ENCODE measurements at places on chromosomes 12 and 14.

DNA sequence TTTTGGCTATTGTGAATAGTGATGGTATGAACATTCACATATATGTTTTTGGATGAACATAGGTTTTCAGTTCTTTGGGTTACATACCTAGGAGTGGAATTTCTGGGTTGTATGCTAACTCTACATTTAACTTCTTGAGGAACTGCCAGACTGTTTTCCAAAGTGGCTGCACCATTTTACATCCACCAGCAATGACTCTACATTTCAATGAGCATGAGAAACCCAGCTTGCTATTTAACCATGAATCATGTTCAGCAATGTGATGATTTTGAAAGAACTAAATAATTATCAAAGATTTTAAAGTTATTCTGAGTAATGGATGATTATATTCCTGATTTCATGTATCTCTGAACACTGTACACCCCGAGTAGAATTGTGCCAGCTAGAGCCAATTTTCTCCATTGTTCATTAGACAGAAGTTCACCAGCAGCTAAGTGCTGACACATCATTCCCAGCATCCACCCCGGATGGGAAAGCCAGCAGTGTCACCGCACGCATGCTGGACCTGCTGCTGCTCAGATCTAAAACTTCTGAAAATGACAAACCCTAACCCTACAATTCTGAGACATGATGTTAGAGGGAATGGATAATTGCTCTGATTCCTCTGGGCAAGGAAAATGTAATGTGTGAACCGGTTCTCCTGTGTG is 13.3 kb upstream of the ANAPC5 start:
- DNase-seq: no peak

- no peak for DNase-seq
Measured at GRCh38 chr14:35240231-35240630, 52.0 kb upstream of the PSMA6 start.

GRCh38 chr12:105955976-105956375 is 182.8 kb downstream of the NUAK1 start:
- no peak for DNase-seq

GRCh38 chr14:51621654-51622053 is 30.1 kb upstream of the FRMD6 start:
- DNase-seq: no peak

DNA sequence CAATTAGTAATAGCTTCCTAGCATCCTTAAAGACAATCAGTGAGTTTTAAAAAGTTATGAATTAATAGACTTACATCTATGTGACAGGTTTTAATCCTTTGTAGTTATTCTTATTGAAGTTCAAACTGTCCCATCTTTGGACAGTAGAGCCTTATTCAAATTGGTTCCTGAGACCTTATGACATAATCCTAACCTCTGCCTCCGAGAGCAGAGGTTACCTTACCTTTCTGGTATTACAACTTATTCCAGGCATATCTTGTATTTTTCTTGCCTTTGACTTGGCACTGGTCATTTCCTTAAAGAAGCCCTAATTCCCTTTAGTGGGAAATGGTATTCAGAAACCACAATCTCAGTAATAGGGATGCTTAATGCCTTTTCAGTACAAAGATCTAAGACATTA is 21.8 kb downstream of the BTBD7 start:
- DNase-seq: no peak

- DNase-seq: peak; percentile 22
Measured at GRCh38 chr12:93156086-93156716, 221.5 kb upstream of the NUDT4 start.

- no peak for DNase-seq
Measured at GRCh38 chr14:101193845-101194372, 290.4 kb upstream of the RTL1 start.

DNA sequence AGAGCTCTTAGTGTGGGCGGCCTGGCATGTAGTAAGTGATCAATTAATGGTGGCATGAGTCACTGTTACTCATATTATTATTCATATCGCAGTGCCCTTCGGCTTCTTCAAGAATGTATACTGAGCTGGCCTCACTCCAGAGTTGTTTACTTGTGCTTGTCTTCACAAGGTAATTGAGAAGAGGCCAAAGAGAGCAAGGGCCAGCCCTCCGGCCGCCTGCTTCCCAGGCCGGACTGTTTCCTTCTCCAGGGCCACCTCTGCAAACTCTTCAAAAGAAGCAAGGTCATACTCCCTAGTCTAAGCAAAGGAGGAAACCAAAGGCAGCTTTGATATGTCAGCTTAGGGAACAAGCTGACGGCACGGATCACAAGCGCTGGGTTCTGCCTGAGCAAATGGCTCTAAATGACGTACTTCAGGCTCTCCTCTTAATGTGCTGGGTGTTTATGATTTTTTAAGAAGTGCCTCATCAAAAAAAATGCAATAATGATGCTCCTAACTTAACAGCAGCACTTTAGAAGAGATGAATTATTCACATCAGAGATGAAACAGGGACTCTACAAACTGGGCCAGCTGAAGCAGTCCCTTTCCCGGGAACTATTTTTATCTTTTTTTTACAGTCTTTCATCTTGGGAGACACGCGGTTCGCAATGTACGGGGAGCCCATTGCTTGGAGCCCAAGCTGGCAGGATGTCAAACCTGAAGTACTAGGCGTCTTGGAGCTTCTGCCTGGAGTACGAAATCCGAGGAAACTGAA is 65.6 kb upstream of the DLK1 start:
- no peak for DNase-seq

DNA sequence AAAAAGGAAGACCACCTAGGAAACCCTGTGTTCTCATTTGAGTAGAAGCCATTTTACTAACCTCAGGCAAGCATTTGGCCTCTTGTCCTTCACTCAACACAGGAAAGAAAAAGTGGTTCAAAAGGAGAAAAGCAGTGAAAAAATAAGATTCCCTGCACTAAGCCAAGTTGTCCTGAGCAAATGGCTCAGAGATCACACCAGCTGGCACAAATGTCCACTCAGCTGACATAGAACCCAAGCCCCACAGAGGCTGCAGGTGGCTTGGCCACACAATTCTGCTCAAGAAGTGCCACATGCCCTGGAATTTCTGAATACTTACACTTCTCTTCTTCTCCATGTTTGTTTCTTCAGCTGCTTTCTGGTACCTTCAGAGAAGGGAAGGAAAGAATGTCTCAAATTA is 52.0 kb downstream of the LIMA1 start:
- no peak for DNase-seq

DNA sequence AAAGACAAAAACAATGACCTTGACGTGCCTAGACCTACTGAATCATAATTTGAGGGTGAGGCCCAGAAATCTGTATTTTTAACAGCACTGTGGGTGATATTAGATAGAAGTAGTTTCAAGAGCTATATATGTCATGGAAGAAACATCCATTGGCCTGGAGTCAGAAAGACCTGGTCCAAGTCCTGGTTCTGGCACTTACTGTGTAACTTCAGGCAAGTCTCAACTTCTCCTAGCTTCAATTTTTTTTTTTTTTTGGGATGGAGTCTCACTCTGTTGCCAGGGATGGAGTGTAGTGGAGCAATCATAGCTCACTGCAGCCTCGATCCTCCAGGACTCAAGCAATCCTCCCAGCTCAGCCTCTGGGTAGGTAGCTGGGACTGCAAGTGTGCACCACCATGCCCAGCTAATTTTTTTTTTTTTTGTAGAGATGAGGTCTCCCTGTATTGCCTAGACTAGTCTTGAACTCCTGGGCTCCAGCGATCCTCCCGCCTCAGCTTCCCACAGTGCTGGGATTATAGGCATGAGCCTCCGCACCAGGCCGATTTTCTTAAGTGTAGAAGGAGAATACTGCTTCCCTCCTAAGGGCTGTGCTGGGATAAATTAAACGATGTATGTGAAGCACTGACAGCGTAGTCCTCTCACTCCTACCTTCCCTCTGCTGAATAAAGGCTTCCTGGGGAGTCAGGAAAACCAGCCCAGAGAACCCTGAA is 14.3 kb upstream of the GPX2 start:
- DNase-seq: no peak

- DNase-seq: no peak
Measured at GRCh38 chr12:25056486-25057130, 107.7 kb upstream of the BCAT1 start.

GRCh38 chr12:62642486-62642885 is 175.9 kb downstream of the MON2 start:
- DNase-seq: no peak

DNA sequence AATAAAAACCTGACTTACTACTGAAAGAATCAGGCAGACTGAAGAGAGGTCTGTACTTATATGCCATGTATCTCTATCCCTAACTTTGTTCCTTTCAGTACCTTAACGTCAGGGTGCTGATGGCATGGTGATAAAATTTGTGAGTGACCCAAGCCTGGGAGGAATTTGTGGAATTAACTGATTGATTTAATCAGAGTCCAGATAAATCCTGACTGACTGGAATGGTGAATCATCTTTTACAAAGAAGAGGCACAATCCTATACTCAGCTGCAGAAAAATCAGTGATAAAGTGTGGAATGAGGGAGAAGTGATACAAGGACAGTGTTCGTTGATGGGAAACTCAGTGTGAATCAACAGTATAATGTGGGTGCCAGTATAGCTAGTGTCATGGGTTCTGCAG is 3.7 kb downstream of the TDG start:
- no peak for DNase-seq

DNA sequence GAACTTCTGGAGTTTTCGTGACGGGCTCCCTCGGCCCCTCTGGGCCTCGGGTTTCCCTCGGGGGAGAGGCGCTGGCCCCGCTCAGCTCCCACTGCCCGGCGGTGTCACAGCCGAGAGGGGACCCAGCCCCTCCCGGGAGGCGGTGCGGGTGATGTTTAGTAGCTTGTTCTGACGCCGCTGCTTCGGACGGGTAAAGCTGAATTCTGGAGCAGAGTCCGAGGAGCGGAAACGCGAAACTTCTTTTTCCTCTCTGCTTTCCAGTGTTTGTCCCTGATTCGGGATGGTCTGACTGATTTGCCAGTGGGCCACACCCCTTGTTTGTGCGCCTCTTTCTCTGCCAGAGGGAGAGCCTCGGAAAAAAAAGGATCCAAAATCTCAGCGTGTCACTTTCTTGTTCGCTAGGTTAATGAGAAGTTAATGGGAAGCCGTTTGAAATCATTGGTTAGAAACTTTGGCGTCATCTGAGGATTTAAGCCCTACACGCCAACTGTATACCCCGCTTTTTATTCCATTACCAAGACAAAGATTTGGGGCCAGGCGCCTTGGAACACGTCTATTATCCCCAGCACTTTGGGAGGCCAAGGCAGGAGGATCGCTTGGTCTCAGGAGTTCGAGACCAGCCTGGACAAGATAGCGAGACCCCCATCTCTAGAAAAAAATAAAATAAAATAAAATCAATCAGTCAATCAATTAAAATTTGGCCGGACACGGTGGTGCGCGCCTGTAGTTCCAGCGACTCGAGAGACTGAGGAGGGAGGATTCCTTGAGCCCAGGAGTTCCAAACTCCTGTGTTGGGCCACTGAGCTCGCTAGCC is 756 bp downstream of the TULP3 start:
- DNase-seq: peak; percentile 53

- DNase-seq: peak; percentile 3
Measured at GRCh38 chr12:20588042-20588441, 107.1 kb upstream of the SLCO1C1 start.

GRCh38 chr12:583251-583869 is 79.9 kb downstream of the NINJ2 start:
- no peak for DNase-seq

DNA sequence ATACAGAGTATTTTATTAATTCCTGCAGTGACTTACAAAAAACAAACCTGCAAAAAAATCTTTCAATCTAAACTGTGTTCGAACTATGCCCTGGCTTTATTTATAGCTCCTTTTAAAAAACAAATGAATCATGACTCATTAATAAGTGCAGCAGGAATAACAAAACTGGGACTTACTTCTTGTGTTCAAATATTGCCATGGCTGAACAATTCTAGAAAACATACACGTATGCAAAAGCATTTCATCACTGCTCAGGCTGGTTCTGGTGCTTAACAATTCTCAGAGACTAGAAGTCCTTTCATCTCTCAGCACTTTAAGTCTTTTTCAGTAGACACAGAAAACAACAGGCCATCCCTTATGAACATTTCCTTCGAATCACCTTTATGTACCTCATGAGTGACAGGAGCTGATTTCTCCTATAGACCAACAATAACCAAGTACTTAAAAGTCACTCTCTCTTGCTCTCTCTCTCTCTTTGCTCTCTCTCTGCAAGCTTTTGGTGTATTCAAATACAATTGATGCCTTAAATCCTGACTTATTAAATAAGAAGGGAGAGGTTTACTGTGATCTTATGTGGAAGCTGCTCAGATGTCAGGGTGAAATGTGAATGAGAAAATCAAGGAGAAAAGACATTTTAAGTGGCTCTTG is 268.8 kb downstream of the TTC8 start:
- no peak for DNase-seq

DNA sequence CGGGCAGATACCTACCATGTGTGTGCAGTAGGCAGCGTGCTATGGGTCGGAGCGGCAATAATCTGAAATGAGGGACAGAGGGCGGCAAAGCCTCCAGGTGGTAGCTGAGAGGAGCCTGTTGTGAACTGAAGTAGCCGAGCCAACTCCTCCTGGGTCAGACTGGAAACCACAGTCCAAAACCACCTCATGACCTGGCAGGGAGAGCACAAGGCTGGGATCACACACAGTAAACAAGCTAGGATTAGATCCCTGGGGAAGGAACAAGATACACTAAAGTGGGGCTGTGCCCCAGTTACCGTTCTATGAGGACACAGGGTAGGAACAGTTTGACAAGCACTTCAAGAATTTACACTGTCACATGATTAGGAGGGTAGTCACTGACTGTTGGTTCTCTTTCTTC is 49.0 kb downstream of the AREL1 start:
- no peak for DNase-seq

DNA sequence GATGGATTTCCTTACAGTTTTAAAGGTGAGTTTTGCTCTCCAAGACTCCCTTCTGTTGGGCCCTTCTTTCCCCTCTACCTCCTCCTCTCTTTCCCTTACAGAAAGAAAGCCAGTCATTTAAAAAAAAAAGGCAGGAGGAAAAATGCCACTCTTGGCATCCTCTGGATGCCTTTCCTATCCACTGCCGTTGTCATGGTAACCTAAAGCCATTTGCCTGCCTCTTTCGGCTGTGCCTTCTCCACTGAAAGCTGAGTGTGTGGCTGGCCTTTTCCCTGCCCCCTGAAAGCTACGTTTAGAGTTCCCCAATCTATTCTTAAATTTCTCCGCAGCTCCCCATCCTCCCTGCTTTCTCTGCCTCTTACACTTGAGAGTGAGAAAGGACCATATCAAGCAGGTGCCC is 67.1 kb downstream of the TUNAR start:
- DNase-seq: no peak

GRCh38 chr12:45720069-45720468 is 9.4 kb upstream of the ARID2 start:
- DNase-seq: no peak

- DNase-seq: no peak
Measured at GRCh38 chr12:16218934-16219751, 58.3 kb downstream of the SLC15A5 start.

DNA sequence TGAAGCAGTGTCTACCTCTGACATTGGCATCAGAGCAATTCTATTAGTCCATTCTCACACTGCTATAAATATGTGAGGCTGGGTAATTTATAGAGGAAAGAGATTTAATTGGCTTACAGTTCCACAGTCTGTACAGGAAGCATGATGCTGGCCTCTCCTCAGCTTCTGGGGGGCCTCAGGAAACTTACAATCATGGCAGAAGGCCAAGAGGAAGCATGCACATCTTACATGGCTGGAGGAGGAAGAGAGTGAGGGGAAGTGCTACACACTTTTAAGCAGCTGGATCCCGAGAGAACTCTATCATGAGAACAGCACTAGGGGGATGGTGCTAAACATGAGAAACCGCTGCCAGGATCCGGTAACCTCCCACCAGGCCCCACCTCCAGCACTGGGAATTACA is 25.7 kb upstream of the SEL1L start:
- no peak for DNase-seq

Data from NCI-H446 (cell line).